GM20000 (cell line): ENCODE measurements at places on chromosomes 12 and 14.

DNA sequence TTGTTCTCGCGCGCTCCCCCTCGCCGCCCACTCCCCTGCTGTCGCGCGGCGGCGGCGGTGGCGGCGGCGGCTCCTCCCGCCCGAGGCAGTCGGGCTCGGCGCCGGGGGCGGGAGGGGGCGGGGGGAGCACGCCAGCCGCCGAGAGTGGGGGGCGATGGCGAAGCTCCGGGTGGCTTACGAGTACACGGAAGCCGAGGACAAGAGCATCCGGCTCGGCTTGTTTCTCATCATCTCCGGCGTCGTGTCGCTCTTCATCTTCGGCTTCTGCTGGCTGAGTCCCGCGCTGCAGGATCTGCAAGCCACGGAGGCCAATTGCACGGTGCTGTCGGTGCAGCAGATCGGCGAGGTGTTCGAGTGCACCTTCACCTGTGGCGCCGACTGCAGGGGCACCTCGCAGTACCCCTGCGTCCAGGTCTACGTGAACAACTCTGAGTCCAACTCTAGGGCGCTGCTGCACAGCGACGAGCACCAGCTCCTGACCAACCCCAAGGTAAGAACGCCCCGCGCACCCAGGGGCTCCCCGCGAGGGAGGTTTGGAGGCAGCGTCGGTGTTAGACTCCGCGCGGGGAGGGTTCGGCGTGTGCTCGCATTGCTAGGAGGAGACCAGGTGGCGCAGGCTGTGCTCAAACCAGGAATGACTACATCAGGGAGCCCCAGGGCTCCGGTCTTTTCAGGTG, 629 bp downstream of the KCNMB4 start:
- peak; percentile 67 for DNase-seq

DNA sequence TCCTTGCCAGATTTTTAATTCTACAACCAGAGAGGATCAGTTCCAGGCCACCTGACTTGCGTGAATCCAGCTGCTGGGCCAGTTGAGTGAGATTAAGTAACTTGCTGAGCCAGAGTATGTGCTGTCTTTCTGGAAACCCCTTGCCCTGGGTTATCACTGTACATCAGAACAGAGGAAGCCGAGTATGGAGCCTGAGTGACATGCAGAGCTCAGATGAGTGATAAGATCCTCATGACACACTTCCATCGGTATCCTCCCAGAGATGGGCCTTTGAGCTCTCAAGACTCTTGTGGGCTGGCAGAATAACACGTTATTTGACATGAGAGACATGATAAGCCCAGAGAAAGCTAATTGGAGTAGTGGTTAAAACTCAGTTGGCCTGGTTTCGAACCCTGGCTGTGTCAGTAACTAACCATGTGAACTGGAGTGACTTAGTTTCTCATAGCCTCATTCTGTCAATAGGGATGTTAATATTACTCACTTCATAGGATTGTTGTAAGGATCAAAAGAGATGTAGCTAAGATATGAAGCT, 388.1 kb downstream of the ZFP36L1 start:
- DNase-seq: no peak

- no peak for DNase-seq
Observed at GRCh38 chr12:6551496-6552139, 4.2 kb downstream of the IFFO1 start.

DNA sequence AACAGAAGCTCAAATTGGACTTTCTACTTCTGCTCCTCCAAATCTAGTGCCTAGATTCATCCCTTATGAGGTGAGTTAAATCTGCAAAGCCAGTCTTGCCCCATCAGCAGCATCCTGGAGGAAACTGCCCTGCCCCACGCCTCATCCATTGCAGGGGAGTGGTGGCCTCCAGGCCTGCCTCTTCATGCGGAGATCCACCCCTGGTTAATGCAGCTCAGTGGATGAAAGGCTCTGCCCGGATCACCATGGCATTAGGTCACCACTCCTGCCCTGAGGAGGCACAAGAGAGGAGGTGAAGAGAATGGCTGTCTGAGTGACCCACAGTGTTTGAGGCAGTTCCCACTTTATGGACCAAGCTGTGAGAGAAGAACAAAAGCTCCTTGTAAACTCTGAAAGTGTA, 218.1 kb downstream of the C12orf75 start:
- DNase-seq: no peak

DNA sequence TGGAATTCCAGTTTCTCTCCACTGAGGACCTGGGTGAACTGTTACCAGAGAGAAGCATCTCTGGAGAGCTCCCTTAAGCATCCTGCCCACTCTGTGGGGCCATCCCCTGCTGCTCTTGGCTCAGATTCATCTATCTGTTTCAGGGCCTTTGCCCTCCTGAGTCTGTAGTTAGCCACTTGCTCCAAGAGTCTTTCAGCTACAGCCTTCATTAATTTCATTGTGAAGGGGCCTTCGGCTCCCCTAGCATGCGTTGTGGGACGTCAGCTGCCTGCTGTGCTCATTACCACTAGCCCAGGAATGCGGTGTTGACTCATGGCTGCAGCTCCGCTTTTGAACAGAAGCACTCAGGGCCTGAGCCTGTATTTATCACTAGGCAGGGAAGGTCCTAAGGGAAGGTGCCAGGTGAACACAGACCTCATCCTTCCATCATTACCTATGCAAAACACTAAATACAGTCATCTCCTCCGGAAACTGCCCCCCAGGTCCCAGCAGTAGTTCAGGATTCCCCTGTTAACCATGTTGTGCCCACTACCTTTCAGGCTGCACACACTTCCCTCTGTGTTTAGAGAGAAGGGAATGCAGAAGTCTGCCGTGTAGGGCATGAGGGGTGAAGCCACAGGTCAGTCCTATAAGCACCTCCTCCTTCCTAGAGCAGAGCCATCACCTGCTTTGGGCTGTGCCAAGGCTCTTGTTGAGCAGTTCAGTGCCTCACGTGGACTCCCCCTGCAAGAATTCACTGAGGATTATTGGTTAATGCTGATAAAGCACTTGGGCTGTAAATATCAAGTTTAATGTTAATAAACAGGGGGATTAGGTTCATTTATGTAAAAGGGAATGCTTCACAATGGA, 191.4 kb downstream of the CACNA1C start:
- no peak for DNase-seq

GRCh38 chr14:23482823-23483148, 13.3 kb downstream of the NGDN start:
- no peak for DNase-seq

GRCh38 chr12:113186666-113187325, 1.3 kb downstream of the RITA1 start:
- DNase-seq: no peak

DNA sequence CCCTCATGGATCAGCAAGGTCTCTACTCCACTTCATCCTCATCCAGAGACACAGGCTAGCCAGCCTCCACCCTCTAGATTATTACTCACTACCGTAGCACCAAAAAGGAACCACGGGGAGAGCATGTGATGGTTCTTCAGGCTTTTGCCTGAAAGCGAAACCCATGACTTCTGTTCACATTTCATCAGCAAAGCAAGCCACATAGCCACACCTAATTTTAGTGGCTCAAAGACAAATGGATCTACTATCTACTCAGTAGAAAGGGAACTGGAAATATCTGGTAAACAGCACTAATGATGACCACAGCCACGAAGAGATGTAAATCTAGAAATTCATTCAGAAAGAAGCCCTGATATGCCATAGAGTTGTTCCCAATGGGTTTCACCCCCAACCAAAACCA, 51.4 kb downstream of the VCPKMT start:
- peak; percentile 83 for DNase-seq

- DNase-seq: no peak
Observed at GRCh38 chr12:69466867-69467266, 3.3 kb upstream of the FRS2 start.

DNA sequence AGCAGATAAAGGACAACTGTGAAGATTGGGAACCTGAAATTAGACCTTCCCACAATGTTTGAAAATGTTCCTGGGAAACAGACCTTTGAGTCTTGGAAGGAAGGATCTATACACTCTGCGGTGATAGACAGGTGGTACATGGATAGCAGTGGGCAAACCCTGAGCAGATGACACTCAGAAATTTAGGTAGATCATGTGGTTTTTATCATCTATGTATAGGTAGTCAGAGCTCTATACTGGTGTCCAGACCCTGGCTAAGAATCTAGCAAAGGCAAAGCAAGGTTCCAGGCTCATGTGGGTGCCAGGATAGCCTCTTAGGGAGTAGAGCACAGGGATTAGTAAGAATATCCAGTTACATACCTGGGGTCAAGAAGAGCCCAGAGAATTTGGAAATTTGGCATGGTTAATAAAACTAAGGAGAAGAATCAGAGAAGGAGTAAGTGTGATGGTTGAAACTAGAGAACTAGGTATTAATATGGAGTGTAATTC, 331.2 kb upstream of the FBXO33 start:
- no peak for DNase-seq

DNA sequence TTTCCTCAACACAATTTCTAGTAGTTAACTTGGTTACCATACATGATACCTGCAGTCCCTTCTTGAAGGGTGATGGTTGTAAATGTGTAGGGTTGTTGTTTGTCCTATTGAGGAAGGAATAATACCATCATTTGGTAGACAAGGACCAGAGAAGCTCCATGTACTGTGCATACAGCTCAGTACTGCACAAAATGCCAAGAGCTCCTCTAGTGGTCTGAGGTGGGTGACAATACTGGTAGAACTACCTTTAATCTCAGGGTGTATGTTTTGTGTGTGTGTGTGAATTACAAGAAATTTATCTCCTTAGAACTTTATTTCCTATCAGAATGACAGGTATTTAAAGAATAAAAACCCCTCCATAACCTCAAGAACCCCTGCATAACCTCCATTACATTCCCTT, 575.3 kb downstream of the TMTC2 start:
- DNase-seq: no peak

DNA sequence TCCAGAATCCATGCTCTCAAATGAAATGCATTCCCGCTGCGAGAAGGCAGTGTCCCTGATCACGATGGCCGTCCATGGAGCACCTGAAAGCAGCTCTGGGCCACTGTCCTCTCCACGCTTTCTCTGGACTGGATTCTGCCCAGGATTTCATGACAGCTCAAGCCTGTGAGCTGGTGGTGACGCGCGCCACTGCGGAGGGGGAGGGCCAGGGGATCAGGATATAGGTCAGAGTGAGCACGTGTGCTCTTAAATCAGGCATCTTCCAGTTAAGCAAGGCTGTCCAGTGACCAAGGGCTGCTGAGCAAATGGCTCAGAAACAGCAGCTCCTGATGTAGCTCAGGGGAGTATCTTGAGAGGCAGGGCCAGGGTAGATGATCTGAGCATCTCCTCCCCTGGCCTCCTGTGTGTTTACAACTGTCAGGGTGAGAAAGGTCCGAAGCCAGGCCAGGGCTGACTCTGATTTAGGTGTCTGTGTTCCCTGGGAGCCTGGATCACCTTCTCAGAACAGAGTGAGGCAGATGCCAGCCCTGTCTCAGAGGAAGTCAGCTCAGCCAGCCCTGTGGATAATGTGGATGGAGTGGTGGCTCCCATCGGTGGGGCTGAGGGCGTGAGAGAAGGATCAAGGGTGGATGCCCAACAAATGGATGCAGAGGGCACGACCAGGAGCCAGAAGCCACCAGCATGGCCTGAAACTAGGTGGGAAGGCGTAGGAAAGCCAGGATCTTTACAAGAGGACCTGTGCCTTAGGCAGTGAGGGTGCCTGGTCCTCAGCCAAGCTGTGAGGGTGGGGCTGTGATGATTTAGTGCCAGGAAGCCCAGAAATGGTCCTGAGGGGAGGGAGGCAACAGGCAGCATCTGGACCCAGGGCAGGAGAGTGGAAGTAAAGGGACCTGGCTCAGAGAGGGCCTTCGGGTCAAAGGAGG, 55.3 kb downstream of the ELK3 start:
- no peak for DNase-seq

- DNase-seq: no peak
Observed at GRCh38 chr12:24062642-24063245, 113.3 kb upstream of the SOX5 start.
